Activated naive CD4-positive, alpha-beta T cell treated with anti-CD3 and anti-CD28 coated beads for 36 hours (primary cell): ENCODE measurements at places on chromosomes 3 and 15.
A peak's percentile ranks its signal among the peaks of the same experiment; 100 is the strongest.

- H3K36me3 ChIP-seq = peaks cover 1% of the 10 kb centered on the region
- H3K27ac ChIP-seq = no peak overlapping the region
- peak overlapping the region; percentile 84 for H3K4me3 ChIP-seq
- peaks cover 3% of the 10 kb centered on the region for H3K27me3 ChIP-seq
- no peak for DNase-seq
These were observed 1.3 kb upstream of the CTNNB1 start for GRCh38 chr3:41198046-41198445.

GRCh38 chr3:11288786-11289637, 16.8 kb downstream of the ATG7 start:
- no peaks in the 10 kb centered on the region for H3K27me3 ChIP-seq
- peak overlapping the region; percentile 84 for H3K27ac ChIP-seq
- peaks cover 48% of the 10 kb centered on the region for H3K4me1 ChIP-seq
- H3K36me3 ChIP-seq = peaks cover 27% of the 10 kb centered on the region

DNA sequence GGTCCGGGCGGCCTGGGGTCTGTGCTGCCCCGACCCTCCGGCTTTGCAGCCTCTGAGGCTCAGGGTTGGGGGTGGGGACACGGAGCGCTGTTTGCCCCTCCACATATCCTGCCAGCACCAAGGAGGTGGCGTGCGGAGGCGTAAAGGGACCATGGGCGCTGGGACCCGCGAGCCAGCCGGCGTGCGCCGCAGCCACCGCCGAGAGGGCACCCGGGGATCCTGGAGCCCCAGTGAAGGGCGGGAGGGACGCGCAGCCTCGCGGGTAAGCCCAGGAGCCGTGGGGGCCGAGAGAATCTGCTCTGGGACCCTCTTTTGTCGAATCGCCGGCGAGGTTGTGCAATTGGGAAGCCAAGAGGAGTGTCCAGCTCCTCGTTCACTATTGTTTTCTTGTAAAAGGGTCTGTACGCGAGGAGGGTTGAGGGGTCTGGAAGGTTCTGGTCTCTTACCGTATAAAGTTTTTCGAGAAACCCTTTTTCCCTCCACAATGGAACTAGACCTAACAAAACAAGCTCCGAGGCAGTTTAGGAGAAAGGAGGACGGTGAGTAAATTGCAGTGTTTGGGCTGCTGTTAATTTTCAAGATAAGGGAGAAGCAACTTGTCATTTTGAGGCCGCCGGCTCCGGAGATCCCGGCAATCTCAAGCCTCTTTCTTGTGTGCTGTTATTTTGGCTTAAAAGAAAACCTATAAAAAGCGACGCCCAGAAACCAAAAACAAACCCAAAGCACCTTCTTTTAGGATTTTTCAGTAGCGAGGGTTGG, 29.9 kb upstream of the ST3GAL6 start:
- peaks cover 60% of the 10 kb centered on the region for H3K27me3 ChIP-seq
- H3K27ac ChIP-seq = no peak overlapping the region
- H3K4me1 ChIP-seq = peaks cover 12% of the 10 kb centered on the region
- no peaks in the 10 kb centered on the region for H3K36me3 ChIP-seq
- DNase-seq = peak; percentile 19

DNA sequence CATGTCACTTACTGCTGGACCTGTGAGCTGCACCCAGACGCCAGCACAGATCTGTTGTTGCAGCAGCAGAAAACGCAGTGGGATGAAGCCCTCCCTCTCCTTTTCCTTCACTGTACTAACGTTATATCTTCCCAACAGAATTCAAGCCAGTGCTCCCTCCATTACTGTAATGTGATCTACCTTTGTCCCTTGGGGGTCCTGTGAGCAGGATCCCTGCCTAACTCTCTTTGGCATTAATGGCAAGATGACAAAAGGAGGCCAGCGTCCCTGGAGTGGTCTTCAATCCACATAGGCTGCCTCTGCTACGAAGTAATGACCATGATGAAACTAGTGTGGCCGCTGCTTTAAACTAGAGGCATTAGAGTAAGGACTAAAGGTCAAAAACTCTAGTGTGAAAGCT, 69.3 kb upstream of the SOX14 start:
- H3K4me1 ChIP-seq = no peaks in the 10 kb centered on the region
- H3K36me3 ChIP-seq = no peaks in the 10 kb centered on the region
- H3K4me3 ChIP-seq = no peak overlapping the region
- no peak overlapping the region for H3K27ac ChIP-seq
- no peaks in the 10 kb centered on the region for H3K27me3 ChIP-seq

DNA sequence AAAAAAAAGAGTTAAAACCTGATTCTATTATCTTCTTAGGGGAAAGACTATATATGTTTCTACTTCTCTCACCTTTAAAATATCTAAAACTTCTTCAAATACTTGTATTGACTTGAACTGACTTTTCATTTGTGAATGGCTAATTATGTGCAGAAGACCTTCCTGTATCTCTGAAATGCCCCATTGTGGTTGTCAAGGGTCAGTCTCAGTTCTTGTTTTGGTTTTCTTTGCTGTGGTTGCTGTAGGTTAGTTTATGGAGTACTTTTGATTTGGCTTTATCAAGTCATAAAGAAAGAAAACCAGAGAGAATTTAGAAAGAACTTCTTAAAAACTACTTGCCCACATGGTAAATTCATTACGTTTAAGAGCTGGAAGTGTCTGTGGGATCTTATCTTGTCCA, 345.3 kb upstream of the POU1F1 start:
- H3K36me3 ChIP-seq = no peaks in the 10 kb centered on the region
- no peak overlapping the region for H3K4me3 ChIP-seq
- DNase-seq = no peak
- H3K4me1 ChIP-seq = no peaks in the 10 kb centered on the region
- H3K27ac ChIP-seq = no peak overlapping the region

- no peak for DNase-seq
- no peaks in the 10 kb centered on the region for H3K27me3 ChIP-seq
- H3K4me1 ChIP-seq = peaks cover 6% of the 10 kb centered on the region
- H3K36me3 ChIP-seq = peaks cover 5% of the 10 kb centered on the region
- no peak overlapping the region for H3K27ac ChIP-seq
These were observed 179.6 kb downstream of the TBC1D5 start for GRCh38 chr3:17562845-17563244.

- no peaks in the 10 kb centered on the region for H3K27me3 ChIP-seq
- peaks cover 5% of the 10 kb centered on the region for H3K4me1 ChIP-seq
- no peak overlapping the region for H3K27ac ChIP-seq
- DNase-seq = no peak
- H3K36me3 ChIP-seq = peaks cover 9% of the 10 kb centered on the region
These were observed 149.4 kb downstream of the VGLL4 start for GRCh38 chr3:11494131-11494916.

GRCh38 chr15:80929225-80929624, 60.4 kb downstream of the MESD start:
- no peak for DNase-seq
- no peaks in the 10 kb centered on the region for H3K27me3 ChIP-seq
- no peak overlapping the region for H3K27ac ChIP-seq
- H3K36me3 ChIP-seq = peaks cover 1% of the 10 kb centered on the region

DNA sequence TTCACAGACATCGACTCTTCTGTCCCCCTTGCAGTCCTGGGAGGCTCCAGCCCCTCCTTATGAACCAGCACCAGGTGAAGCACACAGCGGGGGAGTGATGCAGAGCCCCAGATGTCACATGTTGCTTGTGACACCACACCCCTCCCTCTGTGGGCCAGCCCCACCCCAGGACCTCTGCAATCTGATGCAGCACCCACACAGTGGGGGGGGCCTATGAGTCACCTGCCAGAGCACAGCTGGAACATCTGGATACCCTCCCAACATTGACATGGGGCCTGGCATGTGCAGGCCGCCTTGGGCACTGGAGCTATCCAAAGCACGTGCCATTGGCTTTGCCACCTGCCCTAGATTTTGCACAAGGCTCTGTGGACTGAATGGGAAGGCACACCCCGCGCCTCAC, 70.5 kb downstream of the FEM1B start:
- H3K27ac ChIP-seq = no peak overlapping the region
- no peaks in the 10 kb centered on the region for H3K27me3 ChIP-seq
- H3K36me3 ChIP-seq = no peaks in the 10 kb centered on the region
- H3K4me3 ChIP-seq = no peak overlapping the region
- DNase-seq = no peak

DNA sequence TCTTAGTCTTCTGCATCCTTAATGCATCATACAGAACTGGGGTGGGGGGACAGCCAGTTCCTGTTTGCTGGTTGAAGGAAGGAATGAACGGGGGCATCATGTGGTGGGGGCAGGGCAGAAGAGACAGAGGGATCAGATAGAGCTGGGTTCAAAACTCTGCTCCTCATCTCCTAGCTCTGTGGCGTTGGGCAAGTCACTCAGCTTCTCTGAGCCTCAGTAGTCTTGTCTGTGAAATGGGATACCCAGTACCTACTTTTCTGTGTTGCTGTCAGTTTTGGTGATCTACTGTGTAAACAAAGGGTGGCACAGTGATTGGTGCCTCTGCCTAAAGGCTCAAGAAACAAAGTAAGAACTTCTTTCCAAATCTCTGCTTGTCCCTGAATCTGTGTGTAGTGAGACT, 36.3 kb downstream of the RHCG start:
- H3K27me3 ChIP-seq = peaks cover 5% of the 10 kb centered on the region
- no peak for DNase-seq
- no peak overlapping the region for H3K4me3 ChIP-seq
- no peaks in the 10 kb centered on the region for H3K4me1 ChIP-seq

GRCh38 chr15:74461847-74462511, 1.0 kb upstream of the UBL7 start:
- peaks cover 10% of the 10 kb centered on the region for H3K36me3 ChIP-seq
- no peak for DNase-seq
- H3K27ac ChIP-seq = peak overlapping the region; percentile 97
- H3K4me3 ChIP-seq = peak overlapping the region; percentile 94
- H3K4me1 ChIP-seq = peaks cover 43% of the 10 kb centered on the region

GRCh38 chr3:1692428-1692827, 406.2 kb upstream of the CNTN4 start:
- H3K36me3 ChIP-seq = no peaks in the 10 kb centered on the region
- no peak overlapping the region for H3K27ac ChIP-seq
- no peaks in the 10 kb centered on the region for H3K27me3 ChIP-seq

GRCh38 chr3:120410541-120410940, 40.3 kb downstream of the FSTL1 start:
- no peaks in the 10 kb centered on the region for H3K27me3 ChIP-seq
- no peaks in the 10 kb centered on the region for H3K36me3 ChIP-seq
- H3K4me1 ChIP-seq = no peaks in the 10 kb centered on the region

DNA sequence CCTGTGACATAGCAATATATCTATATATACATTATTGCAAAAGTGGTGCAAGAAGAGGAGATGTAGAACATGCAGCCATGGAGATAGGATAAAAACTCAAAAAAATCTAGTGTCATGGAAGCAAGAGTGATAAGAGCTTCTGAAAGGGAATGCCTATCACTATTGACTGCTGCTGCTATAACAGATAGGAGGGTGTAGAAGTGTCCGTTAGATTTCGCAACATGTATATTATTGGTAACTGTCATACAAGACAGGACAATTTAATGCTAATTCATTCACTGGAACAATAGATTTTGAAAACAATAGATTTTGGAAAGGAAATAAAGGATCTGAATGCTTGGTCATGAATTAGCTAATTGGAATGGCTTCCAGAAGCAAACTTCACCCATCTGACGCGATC, 224.5 kb downstream of the ZNF385D start:
- no peak overlapping the region for H3K27ac ChIP-seq
- H3K27me3 ChIP-seq = no peaks in the 10 kb centered on the region

- H3K4me1 ChIP-seq = no peaks in the 10 kb centered on the region
- DNase-seq = no peak
- no peaks in the 10 kb centered on the region for H3K27me3 ChIP-seq
- no peaks in the 10 kb centered on the region for H3K36me3 ChIP-seq
- H3K27ac ChIP-seq = no peak overlapping the region
- no peak overlapping the region for H3K4me3 ChIP-seq
These were observed 13.1 kb upstream of the VIPR1 start for GRCh38 chr3:42489116-42489936.

DNA sequence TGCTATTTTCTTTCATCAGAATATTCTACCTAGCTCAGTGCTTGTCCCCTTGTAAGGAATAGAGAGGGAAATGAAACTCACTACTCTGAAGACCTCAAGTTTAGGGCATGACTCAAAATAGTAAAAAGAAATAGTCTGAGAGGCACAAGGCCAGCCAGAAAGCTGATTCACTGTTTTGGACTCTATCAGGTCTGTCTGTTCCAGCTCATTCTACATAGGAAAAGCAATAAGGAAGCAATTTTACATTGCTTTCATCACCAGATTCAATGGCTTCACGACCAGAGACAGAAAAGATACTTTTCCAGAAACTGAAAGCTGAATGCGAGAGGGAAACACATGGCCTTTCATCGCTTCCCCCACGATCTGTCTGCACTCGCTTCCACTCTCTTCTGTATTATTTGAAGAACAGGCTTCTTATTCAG, 276.0 kb downstream of the GBE1 start:
- H3K4me1 ChIP-seq = no peaks in the 10 kb centered on the region
- no peak for DNase-seq
- H3K27me3 ChIP-seq = no peaks in the 10 kb centered on the region
- no peak overlapping the region for H3K4me3 ChIP-seq
- no peak overlapping the region for H3K27ac ChIP-seq

DNA sequence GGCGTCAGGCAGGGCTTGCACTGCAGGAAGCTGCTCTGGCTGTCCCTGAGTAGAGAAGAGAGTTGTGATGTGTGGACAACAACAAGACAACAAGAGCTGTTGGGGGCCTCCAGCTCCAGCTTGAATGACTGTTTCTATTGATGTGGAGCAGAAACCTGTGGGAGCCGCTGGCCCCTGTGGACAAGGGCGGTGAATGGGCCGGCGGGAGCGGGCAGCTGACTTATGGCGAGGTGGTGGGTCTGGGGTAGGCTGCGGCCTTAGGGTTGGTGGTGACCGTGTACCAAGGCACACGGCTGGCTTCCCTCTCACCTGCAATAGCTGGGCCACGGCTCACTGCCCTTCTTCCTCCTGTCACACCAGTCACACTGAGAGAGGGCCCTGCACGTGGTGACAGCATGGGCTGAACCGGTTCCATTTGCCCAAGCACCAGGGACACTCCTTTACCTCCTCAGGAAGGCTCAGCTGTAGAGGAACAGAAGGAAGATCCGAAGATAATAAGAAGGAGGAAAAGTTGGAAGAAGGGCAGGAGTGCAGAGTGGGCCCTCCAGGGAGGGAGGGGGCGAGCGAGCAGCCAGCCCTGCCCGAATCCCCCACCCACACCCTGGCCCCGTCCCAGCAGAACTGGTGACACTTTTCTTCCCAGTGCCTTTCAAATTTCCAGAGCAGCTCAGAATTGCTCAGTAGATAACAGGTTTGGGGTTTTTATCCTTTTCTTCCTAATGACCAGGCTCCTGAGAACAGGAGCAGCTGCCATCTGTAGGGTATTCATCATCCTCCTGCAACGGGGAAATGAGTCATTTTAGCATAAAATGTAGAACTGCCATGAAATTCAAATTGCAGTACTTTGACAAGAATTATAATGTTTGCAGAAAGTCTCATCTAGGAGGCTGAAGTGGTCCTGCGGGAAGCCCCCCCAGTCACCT, 136.9 kb downstream of the TJP1 start:
- no peak overlapping the region for H3K27ac ChIP-seq
- no peak for DNase-seq
- no peaks in the 10 kb centered on the region for H3K36me3 ChIP-seq
- peaks cover 7% of the 10 kb centered on the region for H3K27me3 ChIP-seq
- H3K4me3 ChIP-seq = no peak overlapping the region
- H3K4me1 ChIP-seq = no peaks in the 10 kb centered on the region
